Activated CD4-positive, alpha-beta T cell treated with anti-CD3 and anti-CD28 coated beads, Interleukin-2, amount 10 ng/mL, durations not matched to agents 7 days and 5 days (primary cell): ENCODE measurements at places on chromosomes 7 and 10. TPM values are rescaled to one million over a fixed set of nuclear protein-coding genes. Genes with fewer than 3 reads are reported as not detected.
A peak's percentile ranks its signal among the peaks of the same experiment; 100 is the strongest.

- H3K27ac ChIP-seq, result no peak overlapping the region
- no peak for DNase-seq
- no peaks in the 10 kb centered on the region for H3K27me3 ChIP-seq
- no peaks in the 10 kb centered on the region for H3K4me1 ChIP-seq
- H3K4me3 ChIP-seq, result no peak overlapping the region
Observed at GRCh38 chr10:47354165-47354564, 6.0 kb downstream of the RBP3 start.

- H3K27ac ChIP-seq, result no peak overlapping the region
- peaks cover 3% of the 10 kb centered on the region for H3K27me3 ChIP-seq
- no peak overlapping the region for H3K4me3 ChIP-seq
- no peaks in the 10 kb centered on the region for H3K4me1 ChIP-seq
Observed at GRCh38 chr7:123865517-123866117, 20.6 kb downstream of the HYAL4 start.

DNA sequence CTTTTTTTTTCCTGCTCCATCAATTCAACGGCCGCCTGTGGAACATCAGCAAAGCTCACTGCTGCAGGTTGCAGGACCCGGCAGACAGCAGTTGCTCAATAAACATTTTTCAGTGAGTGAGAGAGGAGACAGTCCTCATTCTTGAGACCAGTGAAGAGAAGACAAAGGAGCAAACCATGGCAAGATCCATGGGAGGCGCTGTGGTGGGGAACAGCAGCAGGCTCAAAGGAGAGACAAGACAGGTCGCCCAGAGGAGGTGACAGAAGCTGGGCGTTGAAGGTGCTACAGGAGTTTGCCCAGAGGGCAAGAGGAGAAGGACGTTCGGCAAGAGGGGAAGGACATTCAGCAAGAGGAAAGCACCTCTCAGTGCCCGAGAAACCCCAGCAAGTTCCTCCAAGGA, 74.5 kb upstream of the FGFR2 start:
- no peaks in the 10 kb centered on the region for H3K36me3 ChIP-seq

GRCh38 chr10:18988338-18988737, 60.3 kb upstream of the MALRD1 start:
- no peaks in the 10 kb centered on the region for H3K4me1 ChIP-seq
- no peak overlapping the region for H3K27ac ChIP-seq
- no peaks in the 10 kb centered on the region for H3K27me3 ChIP-seq
- no peak overlapping the region for H3K4me3 ChIP-seq
- DNase-seq, result no peak
- no peaks in the 10 kb centered on the region for H3K36me3 ChIP-seq

DNA sequence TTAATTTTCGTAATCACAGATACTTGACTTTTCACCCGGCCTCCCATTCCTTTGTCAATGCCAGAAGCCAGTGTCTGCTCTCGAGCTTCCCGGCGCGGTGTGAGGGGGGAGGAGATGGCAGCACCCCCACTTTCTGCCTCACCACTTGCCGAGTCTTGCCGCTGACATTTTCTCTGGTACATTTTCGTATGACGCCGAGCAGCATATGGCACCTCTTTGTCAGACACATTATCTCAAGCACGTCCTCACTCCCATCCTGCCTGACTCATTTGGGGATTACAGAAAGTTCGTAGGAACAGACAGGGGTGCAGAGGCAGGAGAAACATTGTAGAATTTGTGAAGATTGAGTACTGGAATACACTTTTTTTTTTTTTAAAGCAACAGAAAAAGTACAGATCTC, 60.8 kb upstream of the SORCS3 start:
- no peaks in the 10 kb centered on the region for H3K36me3 ChIP-seq

Gene CNTNAP2
- total RNA-seq, result not detected

Gene GRID1
- not detected for total RNA-seq

DNA sequence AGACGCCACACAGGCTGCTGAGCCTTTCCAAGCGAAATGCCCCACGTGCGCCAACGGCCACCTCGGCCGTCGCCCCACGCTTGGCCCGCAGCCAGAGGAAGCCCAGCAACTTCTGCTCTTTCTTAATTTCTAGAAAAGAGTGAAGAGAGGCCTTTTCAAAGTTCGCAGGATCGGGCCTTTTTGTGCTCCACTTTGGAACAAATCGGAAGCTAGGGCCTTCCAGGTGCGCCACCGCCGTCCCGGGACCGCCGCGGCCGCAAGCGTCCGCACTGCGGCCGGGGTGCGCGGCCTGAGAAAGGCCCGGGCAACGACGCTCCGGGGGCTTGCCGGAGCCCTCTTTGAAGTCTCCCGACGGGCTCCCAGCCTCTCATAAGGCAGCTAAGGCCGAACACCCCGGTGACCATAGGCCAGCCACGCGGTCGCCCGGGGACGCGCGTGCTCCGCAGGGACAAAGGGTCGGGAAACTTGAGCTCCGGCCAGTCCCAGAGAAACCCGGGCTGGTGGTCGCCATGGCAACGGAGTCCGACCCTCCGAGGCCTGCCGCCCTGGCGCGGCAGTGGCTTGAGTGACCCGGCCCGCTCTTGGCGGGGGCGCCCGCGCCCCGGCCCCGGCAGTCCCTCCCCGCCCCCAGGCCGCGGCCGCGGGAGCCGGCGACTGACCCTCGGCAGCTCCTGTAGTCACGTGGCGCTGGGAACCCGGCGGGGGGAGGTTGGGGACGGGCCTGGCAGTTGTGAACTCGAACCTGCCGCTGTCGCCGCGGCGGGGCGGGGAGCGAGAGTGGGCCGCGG, at the start of gene REPIN1:
REPIN1 (plus strand) TSS at position 727 of the 788 bp plus-strand sequence. CDS start 890 bp downstream, outside the sequence.
- peak; percentile 83 for DNase-seq
- H3K27me3 ChIP-seq, result no peaks in the 10 kb centered on the region
- peak within 1 kb of the TSS; percentile 96 for H3K27ac ChIP-seq
- peaks cover 10% of the 10 kb centered on the region for H3K36me3 ChIP-seq
- peak within 1 kb of the TSS; percentile 97 for H3K4me3 ChIP-seq
- peaks cover 47% of the 10 kb centered on the region for H3K4me1 ChIP-seq

GRCh38 chr10:84844461-84844860, 516.1 kb downstream of the CCSER2 start:
- no peak for DNase-seq
- no peaks in the 10 kb centered on the region for H3K27me3 ChIP-seq
- H3K4me3 ChIP-seq, result no peak overlapping the region
- H3K4me1 ChIP-seq, result no peaks in the 10 kb centered on the region
- H3K36me3 ChIP-seq, result no peaks in the 10 kb centered on the region

DNA sequence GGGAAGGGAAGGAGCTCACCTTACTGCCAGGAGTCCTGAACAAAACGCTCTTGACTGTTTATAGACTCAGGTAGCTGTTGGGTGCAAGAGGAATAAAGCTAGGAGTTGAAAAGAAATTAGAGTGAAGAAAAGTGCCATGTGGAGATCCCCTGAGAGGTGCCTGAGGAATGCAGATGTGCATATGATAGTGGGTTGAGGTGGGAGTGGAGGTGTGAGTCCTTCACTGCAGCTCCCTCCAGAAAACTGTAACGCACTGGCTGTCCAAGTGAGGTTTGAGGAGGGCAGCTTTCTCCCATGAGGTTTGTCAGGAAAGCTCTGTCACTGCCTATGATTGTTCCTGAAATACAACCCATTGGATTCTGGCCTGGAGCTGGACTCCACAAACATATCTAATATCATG, 904.8 kb upstream of the POT1 start:
- no peak overlapping the region for H3K27ac ChIP-seq
- H3K27me3 ChIP-seq, result no peaks in the 10 kb centered on the region
- H3K4me3 ChIP-seq, result no peak overlapping the region
- DNase-seq, result no peak
- H3K4me1 ChIP-seq, result no peaks in the 10 kb centered on the region

Gene CYP2C8
- total RNA-seq, result not detected

GRCh38 chr7:155182406-155182970, 112.4 kb downstream of the HTR5A start:
- no peak for DNase-seq
- no peak overlapping the region for H3K27ac ChIP-seq
- no peaks in the 10 kb centered on the region for H3K27me3 ChIP-seq
- peaks cover 3% of the 10 kb centered on the region for H3K36me3 ChIP-seq

DNA sequence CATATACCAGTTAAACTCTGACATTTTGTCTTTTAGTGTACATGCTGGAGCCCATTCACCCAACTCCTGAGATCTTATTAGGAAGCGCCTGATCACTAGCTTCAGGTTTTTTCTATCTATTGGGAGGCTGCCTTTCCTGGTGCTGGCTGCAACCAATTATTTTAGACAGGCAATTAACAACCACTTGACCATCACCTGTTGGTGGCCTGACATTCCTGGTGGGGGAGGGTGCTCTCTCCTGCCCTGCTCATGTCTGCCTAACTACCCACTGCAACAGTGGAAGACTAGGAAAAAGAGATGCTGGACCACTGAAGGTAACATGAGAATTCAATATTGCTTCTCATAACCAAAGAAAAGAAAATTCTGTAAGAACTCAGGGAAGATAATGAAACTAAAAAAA, 190.3 kb upstream of the GRM3 start:
- no peaks in the 10 kb centered on the region for H3K36me3 ChIP-seq
- H3K27me3 ChIP-seq, result no peaks in the 10 kb centered on the region
- no peaks in the 10 kb centered on the region for H3K4me1 ChIP-seq
- DNase-seq, result no peak
- H3K4me3 ChIP-seq, result no peak overlapping the region
- no peak overlapping the region for H3K27ac ChIP-seq

Gene RELN
- not detected for total RNA-seq

Gene MKI67
- 328 TPM for total RNA-seq

GRCh38 chr7:157043745-157044144, 33.3 kb upstream of the MNX1 start:
- H3K4me1 ChIP-seq, result no peaks in the 10 kb centered on the region
- no peaks in the 10 kb centered on the region for H3K27me3 ChIP-seq
- H3K27ac ChIP-seq, result no peak overlapping the region
- H3K4me3 ChIP-seq, result no peak overlapping the region

Gene ZC3HAV1L
- total RNA-seq, result 14.9 TPM

- no peak overlapping the region for H3K4me3 ChIP-seq
- H3K27ac ChIP-seq, result peak overlapping the region; percentile 58
- peaks cover 62% of the 10 kb centered on the region for H3K4me1 ChIP-seq
- no peak for DNase-seq
- no peaks in the 10 kb centered on the region for H3K27me3 ChIP-seq
Observed at GRCh38 chr10:69353977-69354635, 62.6 kb downstream of the TACR2 start.

Gene MRLN
- total RNA-seq, result not detected

DNA sequence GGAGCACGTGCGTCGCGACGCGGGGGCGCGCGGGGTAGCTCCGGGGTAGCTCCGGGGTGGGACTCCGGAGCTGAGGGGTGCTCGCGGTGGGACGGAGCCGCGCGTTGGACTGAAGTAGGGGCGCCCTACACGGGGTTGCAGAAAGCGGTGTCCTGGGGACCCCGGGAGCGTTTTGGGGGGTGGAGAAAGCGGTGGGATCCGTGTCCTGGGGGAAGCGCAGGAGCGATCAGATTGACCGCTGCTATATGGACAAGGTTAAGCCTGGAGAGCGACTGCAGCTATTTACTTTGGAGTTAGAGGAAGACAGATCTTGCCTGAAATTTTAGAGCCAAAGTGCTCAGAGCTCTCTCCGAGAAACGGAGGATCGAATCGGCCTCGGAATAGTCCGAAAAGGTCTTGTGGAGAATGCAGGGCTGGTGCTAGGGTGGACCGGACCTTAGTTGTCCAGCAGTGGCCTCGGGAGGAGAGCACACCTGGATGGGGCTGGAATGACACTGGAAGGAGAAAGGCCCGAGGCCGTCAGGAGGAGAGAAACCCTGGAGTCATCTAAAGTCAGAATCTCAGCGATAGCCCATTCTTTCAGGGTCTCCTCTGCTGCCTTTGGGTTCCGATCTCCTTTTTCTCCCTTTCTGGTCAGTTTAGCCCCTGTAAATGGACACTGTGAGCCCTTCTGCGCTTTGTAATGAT, 564 bp downstream of the PDSS1 start:
- H3K36me3 ChIP-seq, result peaks cover 17% of the 10 kb centered on the region
- peaks cover 36% of the 10 kb centered on the region for H3K4me1 ChIP-seq

Gene TAS2R4
- 1.3 TPM for total RNA-seq

GRCh38 chr10:133272301-133272963, 4.2 kb downstream of the ADAM8 start:
- H3K4me3 ChIP-seq, result no peak overlapping the region
- H3K27ac ChIP-seq, result no peak overlapping the region
- H3K27me3 ChIP-seq, result no peaks in the 10 kb centered on the region
- H3K36me3 ChIP-seq, result peaks cover 8% of the 10 kb centered on the region
- H3K4me1 ChIP-seq, result peaks cover 10% of the 10 kb centered on the region

GRCh38 chr7:125555916-125556315, 626.3 kb upstream of the POT1 start:
- H3K36me3 ChIP-seq, result no peaks in the 10 kb centered on the region
- no peaks in the 10 kb centered on the region for H3K4me1 ChIP-seq
- no peak overlapping the region for H3K27ac ChIP-seq
- DNase-seq, result no peak
- H3K27me3 ChIP-seq, result no peaks in the 10 kb centered on the region

- no peaks in the 10 kb centered on the region for H3K27me3 ChIP-seq
- peaks cover 28% of the 10 kb centered on the region for H3K36me3 ChIP-seq
- peaks cover 8% of the 10 kb centered on the region for H3K4me1 ChIP-seq
Observed at GRCh38 chr7:2209961-2210323, 22.8 kb downstream of the MAD1L1 start.

DNA sequence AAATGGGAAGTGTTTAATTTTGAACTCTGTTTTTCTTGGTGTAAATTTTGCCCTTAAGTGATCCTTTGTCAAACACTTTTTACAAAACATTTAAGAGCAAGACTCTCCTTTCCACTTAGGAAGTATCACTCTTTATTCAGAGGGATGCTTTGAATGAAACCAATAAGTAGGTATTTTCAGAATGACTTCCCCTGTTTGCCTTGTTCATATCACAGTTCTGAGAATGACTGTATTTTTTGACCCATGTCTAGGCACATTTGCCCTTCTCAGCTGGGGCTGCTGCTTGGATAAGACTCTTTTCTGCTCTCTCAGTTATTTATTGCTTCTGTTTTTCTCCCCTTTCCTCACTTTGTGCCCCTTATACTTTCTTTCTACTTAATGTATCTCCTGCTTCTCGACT, 98.2 kb downstream of the CCNY start:
- no peak overlapping the region for H3K27ac ChIP-seq
- no peak overlapping the region for H3K4me3 ChIP-seq
- DNase-seq, result no peak
- H3K27me3 ChIP-seq, result no peaks in the 10 kb centered on the region
- H3K36me3 ChIP-seq, result peaks cover 42% of the 10 kb centered on the region

Gene TRIM50
- not detected for total RNA-seq
